ENCODE measurements at places on chromosomes 2 and 18. TPM values are rescaled to one million over a fixed set of nuclear protein-coding genes. Genes with fewer than 3 reads are reported as not detected.
A peak's percentile ranks its signal among the peaks of the same experiment; 100 is the strongest.

DNA sequence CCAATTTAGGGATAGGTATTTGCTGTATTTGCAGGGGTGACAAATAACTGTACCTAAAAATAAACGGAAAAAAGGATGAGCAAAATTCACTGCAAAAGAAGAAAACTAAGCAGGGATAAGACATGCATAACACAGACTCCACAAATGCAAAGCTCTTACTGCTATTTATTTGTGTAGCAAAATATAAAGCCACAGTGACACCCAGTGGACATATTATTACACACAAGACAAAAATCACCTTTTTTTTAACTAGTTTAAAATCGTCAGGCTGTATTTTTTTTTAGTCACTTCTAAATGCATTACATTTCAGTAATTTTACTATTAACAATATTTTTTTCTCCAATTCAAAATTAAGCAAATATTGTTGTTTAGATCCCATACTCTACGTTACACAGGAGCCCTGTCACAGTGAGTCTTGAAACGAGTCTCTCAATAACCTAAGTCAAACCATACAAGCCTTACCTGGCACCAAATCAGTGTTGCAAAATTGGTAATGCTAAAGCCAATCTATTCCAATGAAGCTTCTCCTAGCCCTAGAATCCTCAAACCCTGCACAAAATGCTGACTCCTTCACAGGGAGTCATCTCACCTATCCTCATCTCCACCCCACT, 23.7 kb downstream of the METTL4 start:
- peak; percentile 54 for DNase-seq

Gene SP140
- 0.41 TPM for total RNA-seq

- DNase-seq: no peak
Measured at GRCh38 chr2:96869281-96869821, 529 bp downstream of the SEMA4C start.

- DNase-seq: no peak
Measured at GRCh38 chr2:72037261-72037666, 110.4 kb downstream of the CYP26B1 start.

GRCh38 chr18:49851624-49852023, 38.3 kb upstream of the ACAA2 start:
- no peak for DNase-seq

DNA sequence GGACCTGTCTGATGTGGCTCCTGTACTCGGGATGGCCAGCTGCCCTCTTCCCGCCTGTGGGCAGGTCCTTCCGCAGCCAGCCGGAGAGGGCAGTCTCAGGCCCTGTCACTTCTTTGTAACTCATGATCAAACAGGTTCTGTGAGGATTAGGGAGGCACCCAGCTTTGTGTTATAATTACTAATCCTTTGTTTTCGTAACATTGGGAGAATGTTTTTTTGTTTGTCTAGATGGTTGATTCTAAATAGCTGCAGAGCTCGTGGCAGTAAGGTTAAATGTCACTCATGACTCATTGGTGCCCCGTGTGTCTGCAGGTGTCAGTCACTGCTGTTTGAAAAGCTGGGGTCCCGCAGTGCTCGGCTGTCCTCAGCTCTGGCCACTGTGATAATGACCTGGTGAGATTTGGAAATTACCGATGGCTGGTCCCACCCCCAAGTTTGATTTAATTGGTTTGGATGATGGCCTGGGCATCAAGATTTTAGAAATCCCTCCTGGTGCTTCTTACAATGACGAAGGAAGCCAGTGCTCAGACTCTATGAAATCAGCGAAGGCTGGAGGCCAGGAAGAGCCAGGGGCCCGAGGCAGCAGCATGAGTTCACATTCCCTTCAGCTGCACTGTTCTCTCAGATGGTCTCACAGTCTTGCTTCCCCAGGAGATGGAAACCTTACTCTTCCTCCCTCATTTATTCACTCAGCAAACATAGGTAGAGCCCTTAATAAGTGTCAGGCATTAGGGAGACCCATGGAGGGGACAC, 172.8 kb downstream of the VAPA start:
- DNase-seq: no peak

Gene KRTCAP3
- total RNA-seq: not detected

Gene TMEM247
- not detected for total RNA-seq

Data from G401 (cell line).